ENCODE measurements at places on chromosomes 1 and 21.

GRCh38 chr21:17440969-17441368, 71.9 kb upstream of the CXADR start:
- DNase-seq = no peak

DNA sequence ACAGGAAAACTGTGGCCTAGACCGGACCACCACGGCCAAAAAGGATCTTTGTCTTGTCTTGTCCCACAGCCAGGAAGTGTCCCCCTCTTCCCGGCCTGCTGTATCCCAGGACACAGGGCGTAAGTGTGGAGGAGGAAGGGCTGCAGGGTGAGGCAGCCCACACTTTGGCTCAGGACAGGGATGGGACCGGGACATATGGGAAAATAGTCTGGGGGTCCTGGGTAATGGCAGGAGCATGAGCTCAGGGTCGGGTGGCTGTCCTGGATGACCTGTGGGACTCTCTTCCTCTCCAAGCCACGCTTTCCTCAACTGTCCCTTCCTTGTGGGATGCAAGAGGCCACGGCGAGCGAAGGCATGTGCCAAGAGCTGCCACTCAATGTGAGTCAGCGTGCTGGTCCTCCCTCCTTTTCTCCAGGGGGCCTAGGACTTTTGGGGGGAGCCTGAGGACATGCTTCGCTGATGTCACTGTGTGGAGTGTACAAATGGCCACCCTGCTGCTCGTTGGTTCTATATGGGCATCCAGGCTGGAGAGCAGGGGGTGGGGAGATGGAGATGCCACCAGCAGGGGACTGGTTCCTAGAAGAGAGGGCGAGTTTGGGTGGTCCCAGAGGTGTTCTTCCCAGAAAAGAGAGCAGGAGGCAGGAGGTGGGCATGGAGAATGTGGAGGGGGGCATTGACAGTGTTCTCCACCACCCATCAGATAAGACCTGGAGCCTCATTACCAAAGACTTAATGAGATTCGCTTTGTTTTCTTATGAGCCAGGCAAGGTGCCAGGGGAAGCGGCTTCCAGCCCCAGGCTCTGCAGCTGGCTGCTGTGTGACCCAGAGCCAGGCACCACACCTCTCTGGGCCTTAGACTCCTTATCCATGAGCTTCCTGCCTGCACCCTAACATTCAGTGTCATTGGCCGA, 11.5 kb upstream of the PADI1 start:
- DNase-seq = no peak

- DNase-seq = no peak
These were observed 297.2 kb upstream of the PBX1 start for GRCh38 chr1:164261691-164262240.

DNA sequence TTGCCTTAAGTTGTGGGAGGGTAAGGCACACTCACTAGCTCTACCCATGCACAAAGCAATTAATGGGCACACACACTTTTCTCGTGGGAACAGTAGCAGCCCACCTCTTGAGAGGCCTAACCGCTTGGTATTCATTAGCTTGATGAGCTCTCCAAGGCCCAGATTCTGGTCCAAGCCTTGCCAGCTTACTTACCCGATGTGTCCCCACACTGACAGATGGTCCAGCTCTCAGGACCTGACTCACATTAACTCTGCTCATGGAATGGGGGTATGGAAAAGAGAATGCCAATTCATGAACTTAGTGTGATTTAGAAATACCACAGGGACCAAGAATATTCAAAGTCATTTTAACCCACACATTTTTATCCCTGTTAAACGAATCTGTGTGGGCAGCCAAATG, 106.8 kb upstream of the CACHD1 start:
- no peak for DNase-seq

DNA sequence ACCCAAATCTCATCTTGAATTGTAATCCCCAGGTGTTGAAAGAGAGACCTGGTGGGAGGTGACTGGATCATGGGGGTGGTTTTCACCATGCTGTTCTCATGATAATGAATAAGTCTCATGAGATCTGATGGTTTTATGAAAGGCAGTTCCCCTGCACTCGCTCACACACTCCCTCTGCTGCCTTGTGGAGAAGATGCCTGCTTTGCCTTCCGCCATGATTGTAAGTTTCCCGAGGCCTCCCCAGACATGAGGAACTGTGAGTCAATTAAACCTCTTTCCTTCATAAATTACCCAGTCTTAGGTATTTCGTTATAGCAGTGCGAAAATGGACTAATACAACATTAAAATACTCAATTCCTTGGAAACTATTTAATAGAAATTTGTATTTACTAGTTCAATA, 99.2 kb downstream of the PROX1 start:
- DNase-seq = no peak

- no peak for DNase-seq
These were observed 744 bp downstream of the ZNF670 start for GRCh38 chr1:247077876-247078257.

DNA sequence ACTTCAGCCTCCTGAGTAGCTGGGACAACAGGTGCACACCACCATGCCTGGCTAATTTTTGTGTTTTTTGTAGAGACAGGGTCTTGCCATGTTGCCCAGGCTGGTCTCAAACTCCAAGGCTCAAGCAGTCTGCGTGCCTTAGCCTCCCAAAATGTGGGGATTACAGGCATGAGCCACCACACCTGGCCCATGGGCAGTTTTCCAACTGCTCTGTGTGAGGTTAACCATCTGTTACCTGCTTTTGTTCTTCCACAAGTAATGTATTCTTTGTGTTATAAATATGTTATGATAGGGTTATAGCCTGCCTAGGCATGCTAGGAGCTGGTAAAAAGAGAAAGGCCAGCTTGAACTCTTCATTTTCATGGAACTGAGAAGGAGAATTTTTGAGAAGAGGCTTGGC, 30.7 kb downstream of the TUFT1 start:
- DNase-seq = no peak

DNA sequence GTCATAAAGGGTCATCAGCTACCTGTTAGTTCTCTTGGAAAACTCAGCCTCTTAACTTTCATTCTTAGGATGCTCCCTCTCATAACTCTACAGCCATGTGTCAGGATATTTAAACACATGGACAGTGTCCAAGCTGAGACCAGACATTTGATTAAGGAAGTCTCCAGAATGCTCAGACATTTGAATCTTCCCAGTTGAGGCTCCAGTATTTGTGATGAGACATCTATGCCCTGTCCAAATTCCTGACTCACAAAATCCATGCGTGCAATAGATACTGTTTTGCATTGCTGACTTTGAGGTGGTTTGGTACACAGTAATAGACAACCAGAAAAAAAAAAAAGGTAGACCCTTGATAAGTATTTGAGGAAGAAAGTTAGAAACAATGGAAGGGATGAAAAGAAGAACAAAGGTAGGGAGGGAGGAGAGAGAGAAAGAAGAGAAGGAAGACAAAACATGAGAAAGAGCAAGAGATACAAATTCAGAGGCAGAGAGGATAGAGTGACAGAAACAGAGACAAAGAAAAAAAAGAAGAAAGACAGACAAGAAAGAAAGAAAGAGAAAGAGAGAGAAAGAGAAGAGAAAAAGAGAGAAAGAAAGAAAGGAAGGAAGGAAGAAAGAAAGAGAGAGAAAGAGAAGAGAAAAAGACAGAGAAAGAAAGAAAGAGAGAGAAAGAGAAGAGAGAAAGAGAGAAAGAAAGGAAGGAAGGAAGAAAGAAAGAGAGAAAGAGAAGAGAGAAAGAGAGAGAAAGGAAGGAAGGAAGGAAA, 275.5 kb upstream of the PRMT6 start:
- no peak for DNase-seq

- DNase-seq = no peak
These were observed 17.1 kb upstream of the RNF11 start for GRCh38 chr1:51219022-51219421.

DNA sequence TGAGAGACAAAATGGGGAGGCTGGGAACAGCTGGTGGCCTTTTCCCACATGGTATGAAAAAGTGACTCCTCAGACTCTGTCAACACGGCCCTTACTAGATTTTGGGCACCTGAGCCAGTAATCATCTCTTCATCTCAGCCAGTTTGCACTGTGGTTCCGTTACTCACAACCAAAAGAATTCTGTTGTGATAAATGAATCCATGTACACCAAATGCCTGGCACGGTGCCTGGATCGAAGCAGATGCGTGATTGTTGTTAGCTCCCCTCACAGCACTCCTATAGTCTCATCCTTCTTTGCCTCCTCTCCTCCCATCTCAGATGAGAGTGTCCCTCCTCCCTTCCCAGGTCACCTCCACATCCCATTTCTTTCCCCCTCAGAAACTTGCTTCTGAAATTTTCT, 57.9 kb upstream of the GJB5 start:
- DNase-seq = no peak

- DNase-seq = peak; percentile 57
These were observed 12.9 kb upstream of the FYB2 start for GRCh38 chr1:56831871-56832693.

- DNase-seq = no peak
These were observed 45.3 kb downstream of the DIP2A start for GRCh38 chr21:46503922-46504550.

- DNase-seq = no peak
These were observed 35.1 kb upstream of the SLC30A10 start for GRCh38 chr1:219963432-219963831.

DNA sequence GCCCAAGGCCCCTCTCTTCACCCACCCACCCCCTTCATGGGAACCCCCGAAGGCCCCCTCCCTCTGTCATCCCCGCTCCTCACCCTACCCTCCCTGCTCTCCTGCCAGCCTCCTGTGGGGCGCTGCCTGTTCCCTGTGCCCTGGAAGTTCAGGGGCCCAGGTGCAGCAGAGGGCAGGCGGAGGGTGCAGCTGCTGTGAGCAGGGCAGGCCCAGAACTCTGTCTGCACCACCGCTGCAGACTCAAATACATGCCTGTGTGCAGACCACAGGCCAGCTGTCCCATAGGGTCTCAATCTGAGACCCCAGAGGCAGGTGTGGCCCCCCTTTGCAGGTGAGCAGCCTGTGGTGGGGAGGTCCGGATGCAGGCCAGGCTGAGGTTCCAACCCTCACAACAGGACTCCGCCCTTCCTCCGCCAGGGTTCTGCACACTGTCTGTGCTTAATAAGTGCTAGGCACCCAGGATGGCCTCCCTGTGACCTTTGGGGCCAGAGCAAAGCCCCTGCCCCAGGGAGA, 62.5 kb downstream of the WNT9A start:
- DNase-seq = no peak

DNA sequence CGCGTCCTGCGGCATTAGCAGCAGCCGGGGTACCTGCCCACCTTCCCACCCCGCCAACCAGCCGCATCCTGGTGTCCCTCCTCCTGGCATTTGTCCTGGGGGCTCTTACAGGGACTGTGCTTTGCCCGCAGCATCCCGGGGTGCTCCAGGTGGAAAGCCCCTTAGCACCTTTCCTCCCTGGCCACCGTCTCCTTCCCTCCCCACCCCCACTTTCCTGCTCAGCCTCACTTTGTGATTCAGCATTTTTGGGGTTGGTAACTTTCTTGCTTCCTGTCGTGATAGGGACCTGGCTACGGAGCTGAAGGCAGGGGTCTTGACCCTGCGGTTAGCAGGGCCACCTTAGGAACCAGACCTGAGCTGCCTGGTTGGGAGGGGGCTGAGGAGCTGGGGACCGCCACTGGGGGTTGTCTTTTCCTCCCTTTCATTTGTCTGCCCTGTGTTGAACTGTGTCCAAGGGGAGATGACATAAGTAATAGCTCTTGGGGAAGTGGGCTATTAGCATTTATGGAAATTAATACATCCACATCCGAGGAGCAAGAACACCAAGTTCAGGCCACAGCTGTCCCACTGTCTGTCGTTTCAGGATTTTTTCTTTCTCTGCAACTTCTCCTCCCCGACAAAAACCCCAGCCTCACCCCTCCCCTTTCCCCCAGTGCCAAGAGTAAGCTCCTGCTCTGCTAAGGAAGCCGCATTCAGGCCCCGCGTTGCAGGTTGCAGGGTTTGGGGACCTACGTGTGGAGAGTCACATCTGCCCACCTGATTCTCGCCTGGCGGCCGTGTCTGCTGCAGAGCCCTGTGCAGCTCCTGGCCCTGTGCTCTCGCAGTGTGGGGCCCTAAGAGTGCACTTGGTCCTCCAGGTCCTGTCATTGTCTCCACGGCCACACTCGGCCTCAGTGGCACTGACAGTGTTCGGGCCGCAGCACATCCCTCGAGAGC, 1.6 kb upstream of the NPHP4 start:
- no peak for DNase-seq

DNA sequence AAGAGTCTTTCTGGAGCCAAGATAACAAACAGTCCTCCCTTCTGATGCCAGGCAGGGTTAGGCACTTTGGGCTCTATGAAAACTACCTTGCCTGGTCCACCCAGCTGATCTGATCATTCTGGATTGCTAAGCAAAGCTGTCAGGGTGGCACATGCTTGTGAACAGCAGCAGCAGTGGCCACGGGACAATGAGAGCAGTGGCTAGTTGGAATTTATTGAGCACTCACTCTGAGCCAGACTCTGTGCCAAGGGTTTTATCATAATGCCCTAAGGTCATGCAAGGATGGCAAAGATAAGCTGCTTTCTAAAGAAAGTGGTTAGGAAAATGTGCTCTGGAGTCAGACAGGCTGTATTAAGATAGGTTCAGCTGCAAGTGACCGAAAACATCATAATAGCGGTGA, 390.4 kb upstream of the VAMP3 start:
- no peak for DNase-seq

DNA sequence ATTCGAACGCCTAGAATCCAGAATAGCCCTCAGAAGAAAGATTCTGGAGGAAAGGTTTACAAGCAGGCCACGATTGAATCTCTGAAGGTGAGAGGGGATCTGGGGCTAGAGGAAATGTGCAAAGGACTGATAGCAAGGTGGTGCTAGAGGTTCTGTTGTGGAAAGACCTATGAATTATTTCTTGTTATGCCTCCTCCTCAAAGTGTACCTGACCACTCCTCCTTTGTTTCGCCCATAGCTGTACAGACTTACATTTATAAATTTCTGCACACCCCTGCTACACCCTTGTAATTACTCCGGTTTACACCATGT, 986 bp downstream of the TCEANC2 start:
- DNase-seq = no peak

GRCh38 chr21:35681946-35682345, 378.4 kb downstream of the SETD4 start:
- no peak for DNase-seq

GRCh38 chr1:179303200-179303785, 9.7 kb downstream of the SOAT1 start:
- DNase-seq = peak; percentile 58

- DNase-seq = no peak
These were observed 275.4 kb upstream of the BEND5 start for GRCh38 chr1:49052102-49052501.

DNA sequence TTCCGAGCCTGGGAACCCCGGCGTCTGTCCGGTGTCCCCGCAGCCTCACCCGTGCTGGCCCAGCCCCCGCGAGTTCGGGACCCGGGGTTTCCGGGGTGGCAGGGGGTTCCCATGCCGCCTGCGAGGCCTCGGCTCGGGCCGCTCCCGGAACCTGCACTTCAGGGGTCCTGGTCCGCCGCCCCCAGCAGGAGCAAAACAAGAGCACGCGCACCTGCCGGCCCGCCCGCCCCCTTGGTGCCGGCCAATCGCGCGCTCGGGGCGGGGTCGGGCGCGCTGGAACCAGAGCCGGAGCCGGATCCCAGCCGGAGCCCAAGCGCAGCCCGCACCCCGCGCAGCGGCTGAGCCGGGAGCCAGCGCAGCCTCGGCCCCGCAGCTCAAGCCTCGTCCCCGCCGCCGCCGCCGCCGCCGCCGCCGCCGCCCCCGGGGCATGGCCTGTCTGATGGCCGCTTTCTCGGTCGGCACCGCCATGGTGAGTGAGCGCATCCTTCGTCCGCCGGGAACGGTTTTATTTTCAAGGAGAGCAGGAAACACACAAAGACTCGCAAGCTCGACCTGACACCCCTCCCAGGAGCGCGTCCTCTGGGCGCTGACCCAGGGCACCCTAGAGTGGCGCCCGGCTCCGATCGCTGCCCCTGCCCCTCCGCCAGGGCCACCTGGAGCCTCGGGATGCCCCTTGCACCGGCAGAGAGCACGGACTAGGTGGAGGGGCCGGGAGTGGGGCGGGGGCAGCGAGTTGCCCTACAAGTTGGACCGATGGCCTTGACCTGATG, at the start of gene ABCG1:
ABCG1 (plus strand) TSS at position 305 of the 770 bp plus-strand sequence; CDS start at position 428, 123 bp downstream.
- no peak for DNase-seq
